GM12865 (cell line): ENCODE measurements at places on chromosomes 2 and 18.
A peak's percentile ranks its signal among the peaks of the same experiment; 100 is the strongest.

- DNase-seq, result no peak
Measured at GRCh38 chr18:64918851-64919250, 770.0 kb upstream of the LINC00305 start.

DNA sequence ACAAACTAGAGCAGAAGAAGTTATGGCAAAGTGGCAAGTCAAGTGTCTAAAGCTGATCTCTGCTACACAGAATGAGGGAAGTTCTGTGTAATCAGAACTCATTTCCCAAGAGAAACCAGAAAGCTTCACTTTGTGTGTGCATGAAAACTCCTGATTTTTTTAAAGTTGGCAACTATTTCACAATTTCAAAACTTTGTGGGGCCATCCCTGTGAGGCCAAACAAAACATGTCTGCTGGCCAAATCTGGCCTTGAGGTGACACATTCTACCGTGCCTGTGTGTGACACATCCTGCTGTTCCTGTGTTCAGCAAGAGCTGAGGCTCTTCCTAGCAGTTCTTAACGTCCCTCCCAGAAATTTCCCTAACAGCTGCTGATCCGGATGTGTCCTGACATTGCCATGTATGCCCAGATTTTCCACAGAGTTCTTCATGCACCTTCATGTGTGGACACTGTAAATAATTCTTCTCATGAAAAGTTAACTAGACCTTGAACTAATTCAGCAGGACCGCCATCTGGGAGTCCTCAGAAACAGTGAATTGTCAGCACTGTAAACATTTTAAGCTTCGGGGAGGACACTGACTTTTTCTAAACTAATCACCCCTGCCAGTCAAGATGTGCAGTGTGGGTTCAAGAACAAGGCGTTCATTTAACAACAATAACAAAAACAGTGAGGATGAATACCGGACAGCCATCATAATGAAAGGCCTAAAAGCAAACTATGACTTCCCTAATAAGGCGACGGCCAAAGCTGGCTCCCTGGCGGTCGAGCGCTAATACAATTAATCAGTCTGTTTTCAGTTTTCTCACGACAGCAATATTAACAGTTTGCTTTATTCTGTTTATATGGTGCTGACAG, 99.0 kb downstream of the PLEKHM3 start:
- DNase-seq, result no peak

DNA sequence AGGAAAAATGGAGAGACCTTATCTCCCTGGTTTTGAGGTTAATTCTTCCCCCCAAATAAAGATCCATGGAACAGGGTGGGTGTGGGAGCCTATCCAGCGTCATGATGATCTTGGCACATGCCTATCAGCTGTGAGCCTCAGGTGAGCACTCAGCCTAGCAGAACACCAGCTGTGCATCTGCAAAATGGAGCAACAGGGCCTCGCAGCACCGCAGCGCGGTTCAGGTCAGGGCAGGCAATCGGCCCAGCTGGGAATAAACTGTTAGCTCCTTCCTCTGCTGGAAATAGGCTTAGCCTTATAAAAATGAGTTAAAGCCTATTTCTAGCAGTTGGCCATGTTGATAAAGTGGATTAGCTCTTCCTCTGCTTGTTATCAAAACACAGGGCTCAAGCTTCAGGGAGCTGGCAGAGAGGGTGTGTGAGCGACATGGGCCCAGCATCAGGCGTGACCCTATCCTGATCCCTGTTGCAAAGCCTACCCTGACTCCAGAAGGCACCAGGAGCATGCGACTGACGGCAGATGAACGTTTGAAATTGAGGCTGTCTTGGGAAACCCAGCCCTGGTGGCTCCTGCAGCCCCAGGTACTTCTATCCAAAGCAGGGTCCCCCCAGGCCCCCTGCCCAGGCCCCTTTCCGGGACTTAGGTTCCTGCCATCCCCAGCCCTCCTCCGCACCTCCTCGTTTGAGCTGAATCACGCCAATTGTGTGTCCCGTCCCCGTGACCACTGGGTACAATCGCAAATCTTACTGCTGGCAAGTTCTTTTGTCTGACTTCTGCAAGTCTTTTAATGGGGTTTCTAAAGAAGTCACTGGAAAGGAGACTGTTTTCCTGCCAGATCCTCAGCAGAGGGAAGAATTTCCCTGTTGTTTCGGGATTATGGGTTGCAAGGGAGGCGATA, 35.4 kb downstream of the ARHGEF4 start:
- DNase-seq, result no peak

DNA sequence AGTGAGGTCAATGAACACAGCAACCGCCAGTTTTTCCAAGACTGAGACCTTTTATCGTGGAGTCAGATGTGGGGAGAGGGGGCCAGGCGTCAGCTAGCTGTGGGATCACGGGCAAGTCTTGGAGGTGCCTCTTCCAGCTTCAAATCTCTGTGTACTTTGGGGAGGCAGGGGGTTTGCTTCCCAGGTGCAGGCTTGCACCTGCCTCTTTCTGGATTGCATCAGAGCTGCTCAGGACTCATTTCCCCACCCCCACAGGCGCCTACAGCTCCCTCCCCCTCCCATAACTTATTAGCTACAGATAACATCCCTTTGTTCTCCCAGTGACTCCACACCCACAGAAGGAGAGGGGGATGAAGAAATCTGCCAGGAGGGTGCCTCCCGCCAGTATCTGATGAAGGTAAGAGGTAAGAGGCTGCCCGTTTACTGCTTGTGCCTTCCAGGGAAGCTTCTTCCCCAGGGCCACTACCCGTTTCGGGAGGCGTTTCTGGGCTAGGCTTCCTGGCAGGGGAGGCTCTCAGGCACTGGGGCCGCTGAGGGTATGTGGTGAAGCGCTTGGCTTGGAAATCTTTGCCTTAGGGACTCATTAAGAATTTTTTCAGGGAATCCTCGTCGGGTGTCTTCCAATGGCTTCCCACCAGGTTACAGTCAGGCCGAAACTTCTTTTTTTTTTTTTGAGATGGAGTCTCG, 18.8 kb upstream of the MRPL33 start:
- no peak for DNase-seq

DNA sequence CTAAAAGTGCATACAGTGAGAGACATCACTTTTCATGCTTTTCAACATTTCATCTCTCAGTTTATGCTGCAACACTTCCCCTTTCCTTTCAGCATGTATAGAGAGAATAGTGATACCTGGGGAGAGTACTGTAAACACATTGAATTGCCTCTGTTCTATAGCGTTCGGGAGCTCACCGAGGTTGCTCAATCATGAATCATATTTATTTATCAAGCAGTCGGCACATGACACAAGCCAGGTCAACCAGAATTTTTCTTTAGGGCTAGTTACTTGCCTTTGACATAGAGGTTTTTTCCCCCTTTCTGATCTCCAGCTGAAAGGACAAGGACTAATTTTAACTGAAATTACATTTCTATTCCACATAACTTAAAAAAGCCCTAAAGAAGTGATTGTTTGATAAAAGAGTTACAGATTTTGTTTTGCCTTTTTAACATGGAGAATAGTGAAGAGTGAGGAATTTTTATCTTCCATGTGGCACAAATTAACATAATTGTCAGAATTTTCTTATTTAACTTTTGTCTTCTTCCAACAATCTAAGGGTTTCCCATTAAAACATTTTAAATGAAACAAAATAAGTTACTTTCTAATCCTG, 690.9 kb upstream of the TMEFF2 start:
- no peak for DNase-seq

GRCh38 chr2:6896930-6897759, 19.6 kb downstream of the RSAD2 start:
- peak; percentile 52 for DNase-seq

DNA sequence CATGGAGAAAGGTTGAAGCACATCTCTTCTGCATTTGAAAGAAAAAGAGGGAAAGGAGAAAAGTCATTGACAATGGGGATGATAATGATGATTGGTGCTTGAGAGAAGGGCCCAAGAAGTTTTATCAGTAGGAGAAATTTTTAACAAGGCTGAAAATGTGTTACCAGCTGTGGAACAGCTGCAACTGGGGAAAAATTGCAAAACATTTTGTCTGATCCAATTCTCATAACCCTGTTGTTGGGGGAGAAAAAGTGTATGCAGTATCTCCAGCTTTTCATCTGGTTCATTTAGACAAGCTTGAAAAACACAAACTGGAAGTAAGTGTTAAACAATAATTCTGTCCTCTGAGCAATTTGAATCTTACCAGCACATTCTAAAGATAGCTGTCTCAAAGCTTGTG, 92.7 kb downstream of the CSRNP3 start:
- no peak for DNase-seq

DNA sequence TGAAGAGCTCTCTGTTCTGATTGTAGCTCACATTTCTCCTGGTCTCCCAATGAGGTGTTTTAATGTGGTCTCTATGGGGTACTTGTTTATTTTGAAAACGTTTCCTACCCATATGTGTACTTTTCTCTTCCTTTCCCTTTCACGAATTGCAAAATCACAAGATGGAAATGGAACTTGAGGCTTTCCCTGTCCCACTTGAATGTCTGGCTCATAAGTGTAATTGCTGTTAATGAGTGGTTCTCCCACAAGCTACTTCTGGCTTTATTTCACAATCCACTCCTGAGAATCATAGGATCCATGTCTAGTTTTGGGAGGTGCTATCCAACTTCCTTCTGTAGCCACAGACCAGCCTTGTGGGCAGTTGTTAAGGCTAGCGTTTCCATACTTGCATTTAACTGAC, 81.1 kb upstream of the CAVIN2 start:
- no peak for DNase-seq

DNA sequence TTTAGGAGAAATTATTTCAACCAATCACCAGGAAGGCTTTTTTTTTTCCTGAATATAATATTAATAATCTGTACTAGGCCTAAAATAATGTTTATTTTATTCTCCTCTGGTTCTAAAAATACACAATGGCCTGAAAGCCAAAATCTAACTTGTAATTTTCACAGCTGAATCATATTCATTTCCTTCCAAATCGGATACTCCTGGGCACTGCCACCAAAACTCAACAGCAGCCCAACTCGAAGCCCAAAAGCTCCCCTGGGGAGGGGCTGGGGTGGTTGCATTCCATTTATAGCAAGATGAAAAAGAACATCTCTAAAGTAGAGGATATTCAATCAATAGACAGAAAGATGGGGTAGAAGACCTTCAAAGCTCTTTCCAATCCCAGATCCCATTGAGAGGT, 100.5 kb upstream of the SETBP1 start:
- DNase-seq, result no peak

DNA sequence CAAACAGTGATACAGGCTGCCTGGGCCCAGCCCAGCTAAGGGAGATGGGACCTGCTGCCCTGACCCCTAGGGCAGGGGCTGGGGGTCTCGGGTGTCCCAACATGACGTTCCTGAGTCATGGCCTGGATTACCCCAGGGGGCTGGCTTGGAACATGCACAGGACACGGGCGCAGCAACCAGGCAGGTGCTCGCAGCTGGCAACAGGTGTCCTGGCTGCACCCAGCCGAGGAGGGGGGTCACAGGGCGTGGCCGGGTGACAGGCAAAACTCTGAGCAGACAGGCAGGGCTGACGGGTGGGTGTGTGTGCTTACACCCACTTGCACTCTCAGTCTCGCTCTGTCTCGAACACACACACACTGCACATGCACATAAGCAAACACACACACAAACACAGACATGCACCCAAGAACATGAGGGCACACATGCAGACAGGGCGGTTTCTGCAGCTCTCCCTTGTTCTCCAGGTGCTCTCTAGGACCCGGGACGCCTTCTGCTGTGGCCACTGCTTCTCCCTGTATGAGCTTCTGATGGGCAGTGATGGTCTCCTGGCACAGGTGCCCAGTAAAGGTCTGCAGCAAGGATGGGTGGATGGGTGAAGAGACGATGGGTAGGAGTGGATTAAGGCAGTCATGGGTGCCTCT, 33.7 kb upstream of the TAF1B start:
- DNase-seq, result no peak

- no peak for DNase-seq
Measured at GRCh38 chr18:32906506-32907310, 133.9 kb upstream of the KLHL14 start.
